ENCODE measurements at places on chromosomes 11 and 22.

GRCh38 chr11:43360361-43361032 lies 1.8 kb downstream of the TTC17 start:
- DNase-seq = no peak

GRCh38 chr22:36901411-36902142 lies 11.9 kb upstream of the CSF2RB start:
- DNase-seq = no peak

GRCh38 chr11:20337526-20338154 lies 25.9 kb upstream of the HTATIP2 start:
- no peak for DNase-seq

GRCh38 chr11:104858882-104859775 lies 39.1 kb downstream of the CASP12 start:
- no peak for DNase-seq

DNA sequence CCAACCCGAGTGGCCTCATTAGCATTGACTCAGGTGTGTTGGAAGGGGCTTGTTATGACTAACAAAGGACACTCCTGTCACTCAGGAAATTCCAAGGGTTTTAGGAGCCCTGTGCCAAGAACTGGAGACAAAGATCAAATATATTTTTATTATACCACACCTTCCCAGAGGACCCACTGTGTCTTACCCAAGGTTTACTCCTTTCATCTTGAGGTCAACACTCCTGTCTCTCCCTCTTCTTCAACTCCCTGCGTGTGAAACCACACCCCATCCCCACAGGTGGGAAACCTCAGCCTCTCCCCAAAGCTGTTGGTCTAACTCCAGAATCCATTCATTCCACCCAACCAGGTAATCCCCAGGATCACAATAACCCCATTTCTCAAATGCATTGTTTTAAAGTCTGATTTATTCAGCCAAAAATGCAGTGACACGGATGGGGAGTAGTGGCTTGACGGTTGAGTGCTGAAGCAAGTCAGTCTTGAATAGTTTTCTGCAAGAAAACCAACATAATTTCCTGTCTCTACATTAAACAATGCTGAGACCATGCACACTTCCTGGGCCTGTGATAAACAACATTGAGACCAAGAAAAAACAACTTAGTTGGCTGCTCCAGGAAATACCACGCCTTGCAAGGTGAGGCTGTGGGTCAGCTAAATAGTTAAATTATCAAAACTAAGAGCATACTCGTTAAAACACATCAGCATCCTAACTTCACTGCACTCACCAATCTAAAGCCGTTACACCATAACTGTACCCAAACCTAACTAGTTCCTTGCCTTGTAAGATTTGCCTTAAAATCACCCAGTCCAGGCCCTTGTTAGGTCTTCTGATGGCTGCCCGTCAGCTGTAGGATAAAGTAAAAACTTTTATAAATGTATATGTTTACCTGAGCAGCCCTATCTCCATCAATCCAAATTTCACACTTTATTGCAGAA lies 38.5 kb upstream of the SPON1 start:
- no peak for DNase-seq

- no peak for DNase-seq
These were observed 801.7 kb downstream of the TBC1D22A start for GRCh38 chr22:47564158-47564450.

DNA sequence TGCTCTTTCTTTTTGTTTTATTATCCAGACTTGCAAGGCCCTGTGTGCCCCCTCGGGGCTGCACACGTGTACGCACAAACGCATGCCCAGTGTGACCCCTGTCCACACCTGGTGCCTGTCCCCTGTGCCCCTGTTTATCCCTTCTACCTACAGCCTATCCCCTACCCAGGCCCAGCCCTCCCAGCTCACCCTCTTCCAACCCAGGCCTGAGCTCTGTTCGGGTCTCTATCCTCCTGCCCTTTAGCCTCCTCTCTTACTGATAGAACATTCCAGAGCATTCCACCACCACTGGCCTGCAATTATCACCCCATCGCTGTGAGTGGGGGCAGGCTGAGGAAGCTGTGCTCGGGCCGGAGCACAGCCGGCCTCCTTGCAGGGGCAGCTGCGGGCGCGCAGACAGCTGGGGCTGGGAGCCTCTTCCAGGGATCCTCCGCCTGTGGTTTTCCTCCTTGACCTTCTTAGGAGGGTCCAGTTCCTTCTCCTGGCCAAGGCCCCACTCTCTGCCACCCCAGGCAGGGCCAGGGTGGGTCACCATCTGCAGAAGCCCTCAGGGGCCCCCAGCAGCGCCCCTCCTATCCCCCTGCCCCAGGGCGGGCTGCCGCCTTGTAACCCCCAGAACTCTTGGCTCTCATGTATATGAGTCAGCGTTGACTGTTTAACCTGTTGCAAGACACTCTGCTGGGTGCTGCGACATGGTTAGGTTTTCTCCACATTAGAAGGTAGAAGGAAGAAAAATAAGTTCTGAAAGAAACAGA lies 41.8 kb upstream of the KCNQ1OT1 start:
- no peak for DNase-seq

DNA sequence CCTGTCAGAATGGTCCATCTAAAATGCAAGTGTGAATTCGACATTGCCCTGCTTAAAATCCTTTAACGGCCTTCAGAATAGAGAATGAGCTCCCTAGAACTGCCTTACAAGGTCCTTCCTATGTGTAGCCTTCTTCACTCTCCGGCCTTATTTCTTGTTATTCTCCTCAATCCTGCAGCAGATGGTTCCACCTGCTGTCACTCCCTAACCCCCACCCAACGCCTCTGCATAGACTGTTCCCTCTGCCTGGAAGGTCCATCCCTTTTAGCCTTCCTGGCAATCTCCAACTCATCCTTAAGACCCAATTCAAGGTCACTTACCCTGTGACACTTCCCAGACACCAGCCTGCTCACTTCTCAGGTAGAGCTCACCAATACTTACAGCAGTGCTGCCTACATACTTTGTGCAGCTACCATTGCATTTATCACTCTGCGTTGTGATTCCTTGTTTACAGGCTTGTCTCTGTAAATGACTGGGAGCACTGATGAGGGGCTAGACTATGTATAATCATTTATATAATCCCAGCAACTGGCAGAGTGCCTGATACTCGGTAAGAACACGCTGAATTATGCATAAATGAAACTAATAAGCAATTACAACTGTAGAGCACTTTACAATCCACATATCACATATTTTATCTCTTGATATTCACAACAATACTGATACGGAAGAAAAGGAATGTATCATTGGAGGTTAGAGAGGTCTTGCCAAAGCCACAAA lies 58.9 kb downstream of the CLPB start:
- no peak for DNase-seq

- DNase-seq = no peak
These were observed 7.3 kb downstream of the PARVB start for GRCh38 chr22:44031158-44031952.

DNA sequence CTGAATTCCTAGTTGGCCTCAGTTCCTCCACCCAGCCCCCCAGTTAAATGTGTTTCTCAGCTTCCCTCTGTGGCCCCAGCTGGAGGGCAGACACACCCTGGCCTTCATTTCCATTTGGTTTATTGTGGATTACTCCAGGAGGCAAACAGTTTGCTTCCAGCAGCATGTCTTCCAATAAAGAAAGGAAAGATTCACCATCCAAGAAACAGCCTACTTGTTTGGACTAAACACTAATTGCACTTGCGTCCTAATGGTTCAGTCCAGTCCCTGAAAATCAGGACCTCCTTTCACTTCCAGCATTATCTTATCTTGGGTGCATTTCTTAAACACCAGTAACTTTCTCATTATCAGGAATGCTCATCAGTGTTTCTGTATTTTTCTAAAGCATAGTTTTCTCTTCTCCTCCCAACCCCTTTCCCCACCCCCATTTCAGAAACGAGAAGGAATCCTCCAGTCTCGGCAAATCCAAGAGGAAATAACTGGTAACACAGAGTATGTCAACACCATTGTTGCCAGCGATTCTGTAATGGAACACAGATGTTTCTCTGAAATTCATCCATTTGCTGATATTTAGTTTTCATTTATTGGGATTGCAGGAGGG lies 130.9 kb downstream of the PARVA start:
- no peak for DNase-seq

- DNase-seq = no peak
These were observed 9.3 kb downstream of the SLC25A1 start for GRCh38 chr22:19169002-19169946.

- DNase-seq = no peak
These were observed 1251.7 kb upstream of the RAG2 start for GRCh38 chr11:37849706-37850105.

GRCh38 chr11:76889411-76889975 lies 28.8 kb downstream of the ACER3 start:
- no peak for DNase-seq

GRCh38 chr11:17714356-17714854 lies 5.0 kb upstream of the MYOD1 start:
- no peak for DNase-seq

GRCh38 chr11:30342736-30343166 lies 19.8 kb downstream of the ARL14EP start:
- DNase-seq = no peak

DNA sequence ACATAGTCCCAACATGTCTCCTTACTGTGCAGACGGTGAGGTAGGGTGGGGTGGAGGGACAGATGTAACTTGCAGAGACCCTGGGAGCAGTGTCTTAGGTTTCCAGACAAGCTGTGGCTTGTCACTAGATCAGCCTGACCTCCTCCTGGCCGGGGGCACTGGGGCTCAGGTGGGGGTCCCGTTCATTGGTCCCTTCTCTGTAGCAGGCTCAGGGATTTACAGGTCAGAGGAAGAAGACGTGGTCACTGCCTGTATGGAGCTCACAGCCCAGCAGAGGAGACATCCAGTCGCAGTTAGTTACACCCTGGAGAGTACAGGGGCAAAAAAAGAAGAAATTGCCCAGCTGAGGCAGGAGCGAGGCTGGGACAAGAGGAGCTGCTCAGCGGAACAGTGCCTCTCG lies 22.0 kb upstream of the TUB start:
- no peak for DNase-seq

DNA sequence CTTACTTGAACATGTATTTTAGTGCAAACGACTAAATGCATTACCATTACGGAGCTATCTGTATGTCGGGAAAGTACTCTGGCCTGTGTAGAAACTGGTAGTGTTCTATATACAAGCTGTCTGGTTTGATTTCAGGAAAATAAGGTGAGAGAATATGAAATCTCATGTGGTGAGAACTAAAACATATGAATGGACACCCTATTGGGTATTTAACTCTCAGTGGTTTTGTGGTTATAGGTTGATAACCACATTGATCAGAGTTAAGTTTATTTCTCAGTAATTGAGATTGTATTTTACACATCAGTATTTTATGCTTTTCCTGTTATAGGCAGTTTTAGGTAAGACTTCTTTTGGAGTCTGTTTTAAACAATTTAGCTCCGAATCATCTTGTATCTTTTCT lies 10.4 kb downstream of the ANO5 start:
- no peak for DNase-seq

DNA sequence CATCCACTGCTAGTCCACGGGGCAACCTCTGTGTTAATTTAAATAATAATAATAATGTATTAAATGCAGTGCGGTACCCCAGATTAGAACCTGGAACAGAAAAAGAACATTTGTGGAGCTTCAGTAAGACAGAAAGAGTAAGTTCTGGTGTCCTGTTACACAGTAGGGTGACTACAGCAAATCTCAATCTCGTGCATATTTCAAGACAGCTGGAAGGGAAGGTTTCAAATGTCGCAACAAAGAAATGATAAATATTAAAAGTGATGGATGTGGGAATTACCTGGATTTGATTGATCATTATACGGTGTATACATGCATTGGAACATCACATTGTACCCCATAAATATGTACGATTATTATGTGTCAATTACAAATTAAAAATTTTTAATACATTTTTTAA lies 1.7 kb upstream of the RAC2 start:
- no peak for DNase-seq

GRCh38 chr22:17897858-17898257 lies 123.6 kb upstream of the BID start:
- no peak for DNase-seq

DNA sequence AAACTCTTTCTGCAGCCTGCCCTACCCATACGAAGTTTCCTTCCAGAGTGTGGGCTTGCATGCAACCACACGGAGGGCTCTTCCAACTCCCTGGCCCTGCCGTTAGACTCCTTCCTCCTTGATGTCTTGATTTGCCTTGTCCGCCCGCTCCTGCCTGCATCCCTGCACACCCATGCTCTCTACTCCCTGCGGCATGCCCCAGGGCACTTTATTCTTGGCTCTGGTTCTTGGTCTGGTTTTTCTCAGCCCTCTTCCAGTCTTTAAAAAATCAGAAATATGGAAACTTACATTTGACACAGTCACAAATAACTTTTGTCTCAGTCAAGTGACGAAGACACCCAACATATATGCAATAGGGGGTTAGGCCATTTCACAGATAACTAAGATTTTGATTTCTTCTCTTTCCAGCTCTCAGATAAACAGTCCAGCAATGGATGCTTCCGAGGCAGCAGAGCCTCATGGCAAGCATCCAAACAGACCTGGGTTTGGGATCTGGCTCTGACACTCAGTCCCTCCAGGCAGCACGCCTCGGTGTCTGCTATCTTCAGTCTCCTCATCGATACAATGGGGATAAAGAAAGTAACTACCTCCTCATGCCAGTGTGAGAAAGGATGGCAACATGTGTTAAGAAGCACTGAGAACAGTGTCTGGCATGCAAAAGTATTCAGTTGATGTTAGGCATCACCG lies 15.7 kb upstream of the OPCML start:
- no peak for DNase-seq

- no peak for DNase-seq
These were observed 29.8 kb upstream of the CTSC start for GRCh38 chr11:88367310-88367709.

DNA sequence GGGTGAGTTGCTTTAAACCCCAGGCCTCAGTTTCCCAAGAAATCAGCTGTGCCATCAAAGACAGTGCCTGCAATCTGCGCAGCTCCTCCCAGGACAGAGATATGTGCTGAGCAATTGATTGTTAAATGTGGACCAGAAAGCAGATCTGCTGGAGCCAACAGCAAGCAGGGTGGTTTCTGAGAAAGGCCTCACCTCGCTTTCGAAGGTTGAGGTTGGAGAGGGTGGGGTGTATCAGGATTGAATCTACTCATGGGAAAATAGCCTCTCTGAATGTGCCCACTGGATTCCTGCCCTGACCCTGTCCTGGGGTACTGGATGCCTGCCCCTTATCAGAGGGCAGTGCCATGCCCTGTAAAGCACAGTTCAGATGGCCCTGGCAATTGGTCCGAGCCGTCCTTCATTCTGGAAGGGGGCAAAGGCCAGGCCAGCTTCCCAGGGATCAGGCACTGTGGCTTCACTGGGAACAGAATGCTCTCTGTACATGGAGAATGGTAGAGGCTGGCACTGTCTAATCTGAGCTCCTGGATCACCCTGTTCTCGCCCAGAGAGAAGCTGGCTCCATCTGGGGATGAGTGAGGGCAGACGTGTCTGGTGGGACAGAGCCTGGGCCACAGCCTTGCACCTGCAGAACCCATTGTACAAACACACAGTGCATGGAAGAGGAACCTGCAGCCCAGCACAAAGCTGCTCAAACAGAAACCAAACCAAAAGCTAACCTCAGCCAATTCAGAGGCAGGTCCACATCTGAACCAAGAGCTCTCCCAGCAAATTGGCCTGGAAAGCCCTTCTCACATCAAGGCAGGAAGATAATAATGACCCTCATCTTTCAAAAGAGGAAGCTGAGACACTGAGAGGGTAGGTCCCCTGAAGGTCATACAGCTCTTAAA lies 15.2 kb downstream of the DHCR7 start:
- DNase-seq = no peak

GRCh38 chr22:45843986-45844385 lies 133.0 kb downstream of the WNT7B start:
- DNase-seq = no peak

- no peak for DNase-seq
These were observed 21.9 kb downstream of the OTOG start for GRCh38 chr11:17568944-17569343.
